ENCODE measurements at places on chromosomes 7 and 10. TPM values are rescaled to one million over a fixed set of nuclear protein-coding genes. Genes with fewer than 3 reads are reported as not detected.
A peak's percentile ranks its signal among the peaks of the same experiment; 100 is the strongest.

ZDHHC6 gene
- 40.1 TPM for total RNA-seq

ITPRID1 gene
- not detected for total RNA-seq

GRCh38 chr7:119421657-119422056 is 851.3 kb upstream of the KCND2 start:
- H3K4me1 ChIP-seq: no peaks in the 10 kb centered on the region
- no peaks in the 10 kb centered on the region for H3K36me3 ChIP-seq
- no peak overlapping the region for H3K4me3 ChIP-seq
- no peaks in the 10 kb centered on the region for H3K27me3 ChIP-seq

GRCh38 chr10:118628397-118628796 is 32.9 kb upstream of the PRLHR start:
- no peaks in the 10 kb centered on the region for H3K36me3 ChIP-seq
- H3K4me1 ChIP-seq: no peaks in the 10 kb centered on the region
- peaks cover 4% of the 10 kb centered on the region for H3K27me3 ChIP-seq
- DNase-seq: no peak
- H3K27ac ChIP-seq: no peak overlapping the region

DNA sequence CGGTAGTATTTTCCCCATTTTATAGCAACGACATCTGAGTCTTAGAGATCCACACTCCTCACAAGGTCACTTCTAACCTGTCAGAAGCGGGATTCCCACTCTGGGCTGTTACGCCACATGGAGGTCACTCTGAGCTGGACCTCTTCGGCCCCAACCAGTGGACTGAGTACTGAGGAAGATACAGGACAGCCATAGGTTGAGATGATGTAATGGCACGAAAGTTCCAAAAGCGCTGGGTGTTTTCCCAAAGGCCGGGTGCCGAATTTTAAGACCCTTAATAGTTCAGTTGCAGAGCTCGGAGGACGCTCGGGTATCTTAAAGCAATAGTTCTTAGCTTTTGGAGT is 699 bp downstream of the GHITM start:
- peak; percentile 35 for DNase-seq
- H3K36me3 ChIP-seq: peaks cover 22% of the 10 kb centered on the region
- peak overlapping the region; percentile 95 for H3K27ac ChIP-seq
- no peaks in the 10 kb centered on the region for H3K27me3 ChIP-seq
